Vagina (tissue), 2 donors: ENCODE measurements at places on chromosomes 2 and 18. TPM values are rescaled to one million over a fixed set of nuclear protein-coding genes. Genes with fewer than 3 reads are reported as not detected.

PSMG2 gene
- 56.2 TPM for total RNA-seq

ATP6V1C2 gene
- total RNA-seq: 134 TPM

TBC1D8 gene
- 72.2 TPM for total RNA-seq

FOXI3 gene
- total RNA-seq: not detected

FTCDNL1 gene
- 2.5 TPM for total RNA-seq

ACMSD gene
- total RNA-seq: not detected

NOTO gene
- total RNA-seq: not detected

ALPP gene
- total RNA-seq: not detected

VIL1 gene
- not detected for total RNA-seq

ITSN2 gene
- total RNA-seq: 52.5 TPM

GRCh38 chr2:216690456-216690852 lies 4.9 kb downstream of the IGFBP5 start:
- DNase-seq: no peak

DNA sequence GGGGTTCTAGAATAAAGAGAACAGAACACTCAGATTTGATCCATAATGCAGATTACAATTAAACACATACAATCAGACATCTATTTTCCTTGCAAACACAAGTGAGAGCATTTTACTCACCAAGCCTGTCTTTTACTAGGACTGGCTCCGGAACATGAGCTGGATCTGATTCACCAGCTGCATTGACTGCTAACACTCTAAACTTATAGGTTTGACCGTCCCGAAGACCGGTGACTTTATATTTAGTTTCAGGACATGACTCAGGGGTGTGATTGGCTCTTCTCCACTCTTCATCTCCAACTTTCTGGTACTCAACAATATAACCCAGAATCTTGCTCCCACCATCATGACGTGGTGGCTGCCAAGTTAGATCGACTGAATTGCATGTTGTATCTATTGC lies 112.4 kb downstream of the PLEKHA3 start:
- no peak for DNase-seq

DNA sequence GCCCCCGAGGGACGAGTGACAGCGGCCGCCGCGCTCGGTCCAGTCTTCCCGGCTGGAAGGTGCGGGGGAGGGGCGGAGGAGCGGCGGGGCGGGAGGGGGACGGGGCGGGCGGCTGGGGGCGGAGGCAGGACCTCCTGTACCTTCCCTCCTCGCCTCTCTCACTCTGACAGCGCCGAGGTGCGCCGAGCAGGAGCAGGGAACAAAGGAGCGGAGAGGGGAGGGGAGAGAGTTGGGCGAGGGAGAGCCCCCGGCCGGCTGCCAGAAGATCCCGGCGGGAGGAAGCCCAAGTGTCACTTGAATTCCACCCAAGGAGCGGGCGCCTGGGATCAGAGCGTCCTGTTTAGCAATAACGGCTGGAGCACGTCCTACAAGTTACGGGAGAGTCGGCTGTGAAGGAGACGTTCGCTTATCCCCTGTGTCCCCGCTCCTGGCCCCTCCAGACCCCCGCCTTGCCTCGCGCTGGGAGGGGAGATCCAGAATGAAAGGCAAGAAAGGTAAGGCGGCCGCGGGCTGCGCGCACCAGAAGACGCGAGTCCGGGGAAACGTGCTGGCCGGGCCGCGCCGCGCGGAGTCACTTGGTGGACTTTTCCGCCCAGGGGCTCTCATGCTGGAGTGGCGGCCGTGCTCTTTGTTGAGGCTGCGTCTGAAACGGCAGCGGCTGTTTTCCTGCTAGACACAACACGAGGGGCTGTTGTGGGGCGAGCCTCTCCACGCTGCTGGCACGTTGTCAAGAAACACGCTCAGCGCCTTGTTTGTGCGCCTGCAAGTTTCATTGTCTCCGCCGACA lies at the start of gene TGIF1:
TGIF1 (plus strand) TSS at position 161 of the 787 bp plus-strand sequence; CDS start at position 479, 318 bp downstream.
- DNase-seq: no peak

GRCh38 chr2:38947241-38948239 lies 57.9 kb downstream of the ARHGEF33 start:
- no peak for DNase-seq

DNA sequence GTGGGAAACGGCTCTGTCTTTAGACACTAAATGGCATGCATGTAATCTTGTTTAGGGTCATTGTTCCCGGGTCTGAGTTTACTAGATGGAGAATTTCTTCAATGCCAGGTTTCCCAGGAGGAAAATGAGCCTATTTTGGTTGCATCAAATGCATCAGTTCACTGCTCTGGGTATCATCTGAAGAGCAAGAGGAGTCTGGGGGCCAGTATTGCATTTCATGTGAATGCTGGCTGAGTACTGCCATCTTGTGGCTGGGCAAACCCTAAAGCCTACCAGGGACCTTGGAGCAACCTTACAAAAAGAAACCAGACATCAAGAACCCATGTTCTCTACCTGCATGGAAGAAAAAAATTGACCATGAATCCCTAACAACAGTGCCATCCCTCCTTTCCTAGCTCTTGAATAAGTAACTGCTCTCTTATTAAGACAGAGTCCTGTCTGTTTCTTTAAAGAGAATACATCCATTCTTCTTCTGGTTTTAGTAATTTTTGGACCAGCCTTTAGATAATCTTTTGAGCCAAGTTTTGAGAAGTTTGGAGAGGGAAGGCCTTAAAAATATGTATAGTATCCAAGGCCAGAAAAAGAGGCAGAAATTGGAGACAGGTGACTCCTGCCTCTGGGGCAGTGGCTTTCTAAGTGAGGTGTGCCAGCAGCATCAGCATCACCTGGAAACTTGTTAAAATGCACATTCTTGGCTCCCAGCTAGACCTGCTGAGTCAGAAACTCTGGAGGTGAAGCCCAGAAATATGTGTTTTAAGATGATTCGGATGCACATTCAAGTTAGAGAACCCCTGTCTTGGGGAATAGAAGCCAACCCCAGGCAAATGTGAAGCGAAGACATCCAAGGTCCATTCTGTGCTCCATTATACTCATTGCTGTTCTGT lies 261.0 kb upstream of the CXCR4 start:
- DNase-seq: peak; percentile 37

- DNase-seq: no peak
These were observed 44.7 kb downstream of the MC5R start for GRCh38 chr18:13868501-13869271.

DNA sequence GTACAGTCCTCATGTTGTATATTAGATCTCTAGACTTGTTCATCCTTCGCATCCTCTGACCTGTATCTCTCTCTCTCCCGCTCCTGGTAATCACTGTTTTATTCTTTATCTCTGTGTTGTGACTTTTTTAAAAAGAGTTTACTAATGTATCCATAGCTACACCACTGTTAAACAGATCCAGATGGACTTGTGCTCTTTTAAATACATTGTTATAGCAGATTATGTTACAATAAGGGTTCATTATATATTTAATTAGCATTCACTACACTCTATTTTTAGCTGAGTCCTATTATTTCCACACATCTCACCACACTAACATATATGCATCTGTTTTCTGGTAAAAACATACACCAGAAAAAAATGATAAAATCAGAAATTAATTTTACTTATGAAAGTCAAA lies 90.5 kb downstream of the RBM43 start:
- DNase-seq: no peak

DNA sequence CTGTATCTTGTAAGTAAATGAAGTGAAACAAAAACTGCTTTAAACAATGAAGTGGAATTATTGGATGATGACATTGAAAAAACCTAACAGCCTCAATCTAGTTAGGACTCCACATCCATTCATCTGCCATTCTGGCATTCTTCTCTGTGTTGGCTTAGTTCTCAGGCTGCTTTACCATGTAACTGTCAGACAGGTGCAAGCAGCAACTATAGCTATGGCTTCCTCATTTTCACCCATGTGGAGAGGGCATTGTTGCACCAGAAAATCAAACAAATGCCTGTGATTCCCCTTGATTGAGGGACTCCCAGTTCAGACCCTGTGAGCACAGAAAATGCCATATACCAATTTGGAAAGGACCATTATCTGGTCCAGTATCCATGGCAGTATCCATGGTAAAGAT lies 129.5 kb upstream of the NYAP2 start:
- DNase-seq: no peak

GRCh38 chr2:188456114-188456909 lies 164.6 kb downstream of the GULP1 start:
- DNase-seq: no peak

DNA sequence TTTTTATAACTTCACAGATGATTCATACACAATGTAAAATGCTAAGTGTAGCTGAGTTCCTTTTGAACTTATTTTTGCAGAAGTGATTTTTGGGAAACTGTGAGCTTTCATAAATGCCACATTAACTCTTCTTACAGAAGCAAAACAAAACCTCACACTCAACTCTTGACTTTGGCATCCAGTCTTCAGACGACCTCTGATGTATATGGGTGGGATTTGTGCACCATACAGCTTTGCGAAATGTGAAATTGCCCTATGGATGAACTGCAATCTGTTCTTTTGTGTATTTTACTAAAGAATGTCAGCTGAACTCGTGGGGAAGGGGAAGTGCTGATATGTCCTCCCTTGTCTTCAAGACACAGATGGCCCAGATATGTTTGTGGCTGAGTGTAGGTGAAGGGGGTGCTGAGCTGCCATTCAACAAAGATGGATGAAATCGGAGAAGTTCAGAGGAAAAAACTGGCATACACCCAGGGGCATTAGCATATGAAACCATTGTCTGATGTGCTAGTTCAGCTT lies 218.3 kb downstream of the PTGR3 start:
- no peak for DNase-seq

DNA sequence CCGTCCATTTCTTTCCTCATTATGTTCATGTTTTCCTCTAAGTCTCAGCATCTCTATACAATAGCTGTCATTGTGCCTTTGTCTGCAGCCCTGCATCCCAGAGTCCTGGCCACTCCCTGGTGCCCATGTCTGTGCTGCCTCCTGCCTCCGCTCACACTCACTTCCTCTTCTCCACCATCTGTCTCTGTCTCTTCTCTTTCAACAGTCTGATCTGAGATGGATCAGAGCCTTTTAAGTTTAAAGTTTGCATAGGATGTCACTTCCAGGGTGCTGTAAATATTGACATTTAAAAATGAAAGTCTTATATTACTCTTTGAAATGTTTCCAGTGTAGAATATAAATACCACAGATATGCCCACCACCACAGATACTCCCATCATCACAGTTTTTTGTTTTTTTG lies 42.7 kb downstream of the UBE2F start:
- DNase-seq: no peak

DNA sequence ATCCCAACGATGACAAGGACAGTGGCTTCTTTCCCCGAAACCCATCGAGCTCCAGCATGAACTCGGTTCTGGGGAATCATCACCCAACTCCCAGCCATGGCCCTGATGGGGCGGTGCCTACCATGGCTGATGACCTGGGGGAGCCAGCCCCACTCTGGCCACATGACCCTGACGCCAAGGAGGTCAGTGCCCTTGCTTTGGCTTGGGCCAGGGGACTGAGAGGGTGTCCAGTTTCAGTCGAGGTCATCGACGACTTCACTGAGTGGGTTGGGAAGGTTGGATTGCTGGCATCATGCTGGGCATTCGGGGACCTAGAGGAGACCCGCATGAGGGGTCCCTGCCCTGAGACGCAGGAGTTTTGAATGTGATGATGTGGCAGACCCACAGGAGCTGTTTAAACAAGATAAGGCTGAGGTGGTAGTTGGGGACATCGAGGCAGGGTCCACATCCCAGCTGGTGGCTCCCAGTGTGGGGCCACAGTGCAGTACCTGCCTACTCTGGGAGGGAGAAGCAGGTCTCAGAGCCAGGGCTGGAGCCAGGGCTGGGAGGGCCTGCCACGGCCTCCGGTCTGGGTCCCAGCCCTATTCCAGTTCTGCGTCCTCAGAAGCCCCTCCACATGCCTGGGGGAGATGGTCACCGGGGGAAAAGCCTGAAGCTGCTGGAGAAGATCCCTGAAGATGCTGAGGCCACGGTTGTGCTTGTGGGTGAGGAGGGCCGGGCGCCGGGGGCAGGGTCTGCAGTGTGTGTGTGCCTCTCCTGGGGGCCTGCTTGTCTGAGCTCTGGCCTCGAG lies 6.0 kb downstream of the SLC4A3 start:
- no peak for DNase-seq

DNA sequence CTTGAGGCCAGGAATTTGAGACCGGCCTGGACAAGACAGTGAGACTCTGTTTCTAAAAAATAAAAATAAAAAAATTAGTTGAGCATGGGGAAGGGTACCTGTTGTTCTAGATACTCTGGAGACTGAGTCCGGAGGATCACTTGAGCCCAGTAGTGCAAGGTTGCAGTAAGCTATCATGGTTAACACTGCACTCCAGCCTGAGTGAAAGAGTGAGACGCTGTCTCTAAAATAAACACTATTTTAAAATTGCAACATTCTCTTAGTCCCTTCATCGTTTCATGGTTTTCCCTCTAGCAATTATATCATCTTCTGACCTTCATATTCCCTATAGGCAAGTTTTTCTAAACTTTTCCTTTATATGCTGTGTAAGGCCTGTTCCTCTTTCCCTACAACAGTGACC lies 248.5 kb downstream of the VAPA start:
- no peak for DNase-seq

DNA sequence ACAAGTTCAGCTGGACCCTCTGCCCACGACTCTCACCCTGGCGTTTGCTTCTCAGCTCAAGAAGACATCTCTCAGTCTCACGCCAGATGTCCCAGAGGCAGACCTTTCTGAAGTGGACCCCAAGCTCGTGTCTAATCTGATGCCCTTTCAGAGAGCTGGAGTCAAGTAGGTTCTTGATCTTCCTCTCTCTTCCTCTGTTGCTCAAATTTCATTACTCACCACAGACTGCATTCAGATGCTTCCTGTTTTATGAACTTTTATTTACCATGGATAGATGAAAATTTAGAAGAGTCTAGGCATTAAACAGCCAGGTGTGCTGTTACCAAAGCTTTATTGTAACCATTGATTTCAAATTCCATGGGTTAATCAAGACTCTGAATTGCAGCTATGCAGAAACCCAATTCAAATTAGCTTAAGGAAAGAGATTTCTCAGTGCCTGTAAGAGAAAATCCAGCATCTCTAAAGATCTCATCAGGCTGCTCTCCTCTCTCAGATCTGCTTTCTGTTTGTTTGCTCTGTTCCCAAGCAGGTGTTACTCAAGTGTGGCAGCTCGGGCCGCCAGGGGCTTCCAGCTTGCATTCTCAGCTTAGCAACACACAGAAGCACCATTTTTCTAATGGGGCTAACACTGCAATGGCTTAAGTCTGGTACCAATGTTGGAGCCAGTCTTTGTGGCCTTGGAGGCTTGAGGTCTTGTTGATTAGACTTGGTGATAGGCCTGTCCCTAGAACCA lies 16.5 kb downstream of the SMARCAL1 start:
- no peak for DNase-seq

GRCh38 chr2:142682528-142682927 lies 194.9 kb upstream of the KYNU start:
- no peak for DNase-seq
